ENCODE measurements at places on chromosomes 4 and X.

- no peak for DNase-seq
Measured at GRCh38 chrX:86103061-86103460, 45.2 kb upstream of the DACH2 start.

- no peak for DNase-seq
Measured at GRCh38 chrX:111447298-111447697, 35.3 kb upstream of the DCX start.

- DNase-seq, result no peak
Measured at GRCh38 chrX:9578083-9578779, 113.4 kb downstream of the TBL1X start.

GRCh38 chr4:6566391-6567190 lies 8.4 kb upstream of the MAN2B2 start:
- no peak for DNase-seq

- DNase-seq, result no peak
Measured at GRCh38 chr4:153824501-153824900, 35.6 kb upstream of the SFRP2 start.

- DNase-seq, result no peak
Measured at GRCh38 chrX:53379747-53380146, 42.7 kb downstream of the SMC1A start.

GRCh38 chrX:13419276-13419675 lies 99.4 kb upstream of the ATXN3L start:
- no peak for DNase-seq

GRCh38 chr4:155304375-155304774 lies 72.4 kb downstream of the MAP9 start:
- no peak for DNase-seq

- DNase-seq, result no peak
Measured at GRCh38 chr4:173212379-173212778, 43.8 kb downstream of the GALNT7 start.

GRCh38 chrX:816411-816810 lies 185.8 kb downstream of the SHOX start:
- DNase-seq, result no peak

GRCh38 chr4:162977788-162978187 lies 188.9 kb downstream of the NAF1 start:
- DNase-seq, result no peak

DNA sequence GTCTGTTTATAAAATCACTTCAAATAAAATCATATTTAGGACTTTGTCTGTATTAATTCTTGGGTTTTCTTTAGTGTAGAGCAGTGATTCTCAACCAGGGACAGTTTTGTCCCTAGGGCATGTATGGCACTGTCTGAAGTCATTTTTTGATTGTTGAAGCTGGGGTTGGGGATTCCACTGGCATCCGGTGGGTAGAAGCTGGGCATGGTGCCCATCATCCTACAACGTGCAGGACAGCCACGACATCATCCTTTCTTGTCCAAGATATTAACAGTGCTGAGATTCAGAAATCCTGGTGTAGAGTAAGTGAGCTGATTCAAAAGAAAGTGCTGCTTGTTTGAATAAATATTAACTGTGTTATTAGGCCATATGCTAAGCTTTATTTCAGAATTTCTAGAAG lies 28.6 kb downstream of the DCLK2 start:
- no peak for DNase-seq

- no peak for DNase-seq
Measured at GRCh38 chrX:139475432-139475831, 55.1 kb upstream of the F9 start.

DNA sequence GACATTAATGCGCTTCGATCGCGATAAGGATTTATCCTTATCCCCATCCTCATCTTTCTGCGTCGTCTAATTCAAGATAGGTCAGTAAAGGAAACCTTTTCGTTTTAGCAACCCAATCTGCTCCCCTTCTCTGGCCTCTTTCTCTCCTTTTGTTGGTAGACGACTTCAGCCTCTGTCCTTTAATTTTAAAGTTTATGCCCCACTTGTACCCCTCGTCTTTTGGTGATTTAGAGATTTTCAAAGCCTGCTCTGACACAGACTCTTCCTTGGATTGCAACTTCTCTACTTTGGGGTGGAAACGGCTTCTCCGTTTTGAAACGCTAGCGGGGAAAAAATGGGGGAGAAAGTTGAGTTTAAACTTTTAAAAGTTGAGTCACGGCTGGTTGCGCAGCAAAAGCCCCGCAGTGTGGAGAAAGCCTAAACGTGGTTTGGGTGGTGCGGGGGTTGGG lies 528 bp upstream of the FGF2 start:
- no peak for DNase-seq

GRCh38 chr4:48854982-48855381 lies 24.1 kb downstream of the OCIAD1 start:
- no peak for DNase-seq

DNA sequence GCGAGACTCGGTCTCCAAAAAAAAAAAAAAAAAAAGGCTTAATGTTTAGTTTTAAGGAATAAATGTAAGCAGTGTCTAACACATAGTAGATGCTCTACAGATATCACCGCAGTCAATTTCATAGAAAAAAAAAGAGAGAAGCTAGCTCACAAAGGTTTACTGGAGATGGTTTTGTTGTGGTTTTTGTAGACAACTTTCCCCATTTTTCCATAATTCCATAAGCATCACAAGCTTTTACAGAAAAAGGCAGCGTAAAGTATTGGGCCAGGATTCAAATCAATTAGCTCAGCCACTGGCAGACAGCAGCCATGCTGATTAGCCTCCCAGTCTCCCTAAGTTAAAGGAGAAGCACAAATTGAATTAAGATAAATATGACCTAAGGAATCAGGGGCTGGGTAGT lies 1.5 kb downstream of the GRSF1 start:
- no peak for DNase-seq

GRCh38 chr4:114864060-114864459 lies 249.4 kb downstream of the NDST4 start:
- no peak for DNase-seq

- DNase-seq, result peak; percentile 20
Measured at GRCh38 chr4:171042989-171043524, 770.1 kb upstream of the GALNTL6 start.

- no peak for DNase-seq
Measured at GRCh38 chr4:19832411-19832810, 419.3 kb upstream of the SLIT2 start.

DNA sequence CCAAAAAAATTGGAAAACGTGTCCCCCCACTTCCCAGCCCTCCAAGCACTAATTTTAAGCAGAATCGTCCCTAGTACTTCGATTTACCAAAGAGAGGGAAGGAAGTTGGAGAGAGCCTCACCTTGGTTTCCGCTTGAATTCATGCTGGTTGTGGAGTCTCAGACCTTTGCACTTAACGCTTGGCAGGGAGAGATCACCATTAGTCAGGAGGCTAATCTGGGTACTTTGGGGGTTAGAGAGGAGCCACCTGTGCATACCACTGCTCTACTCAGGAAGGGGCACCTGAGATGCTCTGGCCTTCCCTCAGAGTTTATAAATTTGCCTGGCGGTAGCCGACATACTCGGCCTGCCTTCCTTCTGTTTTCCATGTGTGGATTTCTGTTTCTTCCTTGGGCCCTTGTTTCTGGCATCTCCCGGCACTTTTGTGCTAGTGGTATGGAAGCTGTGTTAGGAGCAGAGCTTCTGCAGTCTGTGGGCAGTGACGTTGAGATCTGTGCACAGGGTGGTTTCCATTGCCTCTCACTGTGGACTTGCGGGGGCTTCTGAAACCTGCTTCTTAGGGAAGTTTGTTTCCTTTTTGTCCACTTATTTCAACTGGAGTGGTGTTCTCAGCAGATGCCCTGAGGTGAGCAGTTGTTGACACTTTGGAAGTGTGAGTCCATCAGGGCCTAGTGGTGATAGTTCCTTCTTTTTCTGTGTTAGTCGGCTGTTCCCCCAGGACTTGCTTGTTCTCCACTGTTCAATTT lies 104.2 kb downstream of the TMEM131L start:
- no peak for DNase-seq

- DNase-seq, result no peak
Measured at GRCh38 chrX:48083706-48084105, 12.3 kb upstream of the ZNF630 start.

- no peak for DNase-seq
Measured at GRCh38 chr4:8848507-8849265, 23.0 kb downstream of the HMX1 start.

GRCh38 chrX:80876877-80877276 lies 67.2 kb upstream of the BRWD3 start:
- DNase-seq, result peak; percentile 49

GRCh38 chr4:42149004-42149403 lies 3.5 kb downstream of the BEND4 start:
- DNase-seq, result no peak

DNA sequence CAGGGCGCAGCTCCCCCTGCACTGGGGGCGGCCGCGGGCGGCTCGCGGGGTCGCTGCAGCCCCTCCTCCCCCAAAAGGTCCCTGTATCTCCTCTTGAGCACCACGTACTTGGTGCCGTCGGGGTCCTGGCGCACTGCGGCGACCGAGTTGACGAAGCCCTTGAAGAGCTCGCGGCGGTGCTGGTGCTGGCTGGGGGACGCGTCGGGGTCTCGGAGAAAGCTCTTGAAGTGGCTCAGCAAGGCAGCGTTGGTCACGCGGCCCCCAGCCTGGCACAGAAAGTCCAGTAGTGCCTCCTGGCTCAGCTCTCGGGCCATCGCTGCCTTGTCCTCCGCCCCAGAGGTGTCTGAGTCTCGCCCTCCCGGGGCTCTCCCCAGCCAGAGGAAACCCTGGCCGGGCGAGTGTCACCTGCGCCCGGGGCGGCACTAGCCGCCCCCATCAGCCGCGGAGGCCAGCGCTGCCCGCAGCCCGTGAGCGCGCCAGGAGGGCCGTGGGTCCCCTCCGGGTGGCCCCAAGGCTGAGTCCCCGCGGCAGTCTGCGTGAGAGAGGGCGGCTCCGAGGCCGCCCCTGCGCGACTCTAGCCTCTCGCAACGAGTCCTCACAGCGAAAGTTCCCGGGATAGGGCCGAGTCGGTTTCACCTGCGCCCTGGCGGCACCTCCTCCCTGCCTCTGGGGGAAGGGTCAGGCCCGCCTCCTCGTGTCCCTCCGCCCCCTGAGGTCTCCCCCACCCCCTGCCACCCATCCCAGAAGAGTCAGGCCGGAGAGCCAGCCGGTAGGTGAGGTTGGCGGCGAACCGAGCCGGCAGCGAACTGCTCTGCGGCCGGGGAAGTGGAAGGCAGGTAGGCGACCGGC lies at the start of gene SOWAHB:
SOWAHB (minus strand) TSS at position 609 of the 849 bp plus-strand sequence; CDS start at position 314, 295 bp downstream.
- DNase-seq, result peak; percentile 46

- no peak for DNase-seq
Measured at GRCh38 chr4:7195546-7196287, 3.4 kb downstream of the SORCS2 start.

DNA sequence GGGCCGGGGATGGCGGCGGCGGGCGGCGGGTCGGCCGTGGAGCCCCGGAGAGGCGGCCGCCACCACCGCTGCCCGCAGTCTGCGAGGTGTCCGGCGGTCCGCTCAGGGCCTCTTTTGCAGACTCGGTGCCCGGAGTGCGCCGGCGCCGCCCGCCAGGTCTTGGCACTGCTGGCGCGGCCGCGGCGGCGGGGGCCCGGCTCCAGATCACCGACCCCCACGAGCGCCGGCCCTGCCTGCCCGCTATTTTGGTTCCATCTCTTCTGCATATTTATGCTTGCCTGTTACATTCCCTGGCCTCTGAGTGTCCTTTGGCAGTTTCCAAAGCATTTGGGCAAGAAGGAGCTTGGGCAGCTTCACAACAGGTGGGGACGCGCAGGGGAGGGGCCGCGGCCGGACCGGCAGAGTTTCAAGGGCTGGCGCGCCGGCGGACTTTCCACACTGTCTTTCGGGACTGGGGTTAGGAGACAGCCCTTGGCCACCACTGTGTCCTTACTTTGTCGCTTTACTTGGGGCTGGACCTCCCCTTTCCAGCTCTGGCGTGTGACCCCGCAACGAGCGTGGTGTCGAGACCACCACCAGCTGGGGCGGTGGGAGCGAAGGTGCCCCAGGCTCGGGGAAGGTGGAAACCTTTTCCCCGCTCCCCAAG lies 668 bp upstream of the TAPT1 start:
- DNase-seq, result peak; percentile 24

DNA sequence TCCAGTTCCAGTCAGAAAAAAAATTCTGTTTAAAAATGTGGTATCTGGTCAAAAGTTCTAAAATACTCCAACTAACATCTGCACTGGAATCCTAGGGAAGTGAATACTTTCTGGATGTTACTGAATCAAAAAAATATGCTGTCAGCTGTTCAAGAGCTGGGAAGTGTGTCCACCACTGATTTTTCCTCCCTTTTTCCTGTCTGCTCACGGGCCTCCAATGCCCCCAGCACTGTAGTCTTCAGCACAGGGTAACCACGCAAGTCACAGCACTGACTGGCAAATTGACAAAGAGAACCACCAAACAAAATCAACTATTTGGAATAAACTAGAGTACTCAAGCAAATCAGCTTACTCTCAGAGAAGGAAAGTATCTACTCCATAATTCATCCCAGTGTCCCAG lies 9.9 kb downstream of the VEGFC start:
- DNase-seq, result no peak

GRCh38 chr4:125961626-125962025 lies 646.9 kb downstream of the FAT4 start:
- no peak for DNase-seq

DNA sequence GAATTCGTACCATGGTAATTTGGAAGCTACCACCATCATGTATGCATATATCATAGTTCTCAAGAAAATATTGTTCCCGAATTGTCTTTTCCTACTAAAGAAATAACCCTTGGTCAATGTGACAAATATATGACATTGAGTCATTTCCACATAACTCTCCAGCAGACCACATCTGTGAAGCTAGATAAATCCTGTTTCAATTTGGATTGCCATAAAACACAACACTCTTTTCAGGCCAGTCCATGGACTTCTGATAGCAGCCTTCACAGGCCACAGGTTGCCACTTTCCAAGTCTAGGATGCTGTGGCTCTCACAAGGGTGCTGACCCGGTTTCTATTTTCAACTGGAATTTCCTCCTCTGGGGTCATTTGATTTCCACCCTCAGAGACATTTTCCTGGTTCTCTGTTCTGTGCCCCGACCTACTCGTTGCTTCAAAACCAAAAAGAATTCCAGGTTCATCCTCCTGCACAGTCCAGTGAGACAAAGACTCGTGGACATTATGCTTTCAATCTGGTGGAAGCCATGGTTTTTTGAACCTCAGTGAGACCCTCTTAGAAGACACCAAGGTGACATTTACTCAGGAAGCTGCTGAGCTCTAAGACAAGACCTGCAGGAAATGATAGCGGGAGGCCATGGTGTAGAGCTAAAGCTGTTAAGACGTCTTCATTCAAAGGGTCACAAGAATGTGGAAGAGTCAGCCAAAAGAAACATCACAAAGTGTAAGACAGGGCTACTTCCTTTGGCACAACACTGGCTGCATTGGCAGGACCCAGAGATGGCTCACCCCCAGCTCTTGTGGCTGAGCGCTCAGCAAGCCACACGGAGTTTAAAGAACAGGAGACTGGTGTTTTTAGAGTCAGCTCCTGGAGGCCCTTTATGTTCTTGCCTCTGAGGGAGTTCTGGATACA lies 119.8 kb downstream of the AMELX start:
- DNase-seq, result no peak

DNA sequence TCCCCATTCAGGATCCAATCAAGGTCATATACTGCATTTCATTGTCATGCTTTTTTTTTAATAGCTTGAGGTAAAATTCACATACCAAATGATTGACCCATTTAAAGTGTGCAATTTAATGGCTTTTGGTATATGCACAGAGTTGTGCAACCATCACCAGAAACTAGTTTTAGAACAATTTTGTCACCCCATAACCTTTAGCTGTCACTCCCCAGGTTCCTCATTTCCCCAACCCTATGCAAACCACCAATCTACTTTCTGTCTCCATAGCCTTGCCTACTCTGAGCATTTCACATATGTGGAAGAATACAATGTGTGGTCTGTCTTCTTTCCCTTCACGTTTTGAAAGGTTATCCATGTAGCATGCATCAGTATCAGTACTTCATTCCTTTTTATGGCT lies 1.4 kb upstream of the SMAD1 start:
- no peak for DNase-seq
